ENCODE measurements at places on chromosomes 2 and 18. TPM values are rescaled to one million over a fixed set of nuclear protein-coding genes. Genes with fewer than 3 reads are reported as not detected.

FKBP7 gene
- 41.5 TPM for polyA plus RNA-seq

ERBB4 gene
- polyA plus RNA-seq: 1.3 TPM

DOK1 gene
- 14.9 TPM for polyA plus RNA-seq

GPR75 gene
- polyA plus RNA-seq: 0.90 TPM

MC4R gene
- polyA plus RNA-seq: not detected

LRATD1 gene
- 1.9 TPM for polyA plus RNA-seq

UGT1A5 gene
- not detected for polyA plus RNA-seq

DNA sequence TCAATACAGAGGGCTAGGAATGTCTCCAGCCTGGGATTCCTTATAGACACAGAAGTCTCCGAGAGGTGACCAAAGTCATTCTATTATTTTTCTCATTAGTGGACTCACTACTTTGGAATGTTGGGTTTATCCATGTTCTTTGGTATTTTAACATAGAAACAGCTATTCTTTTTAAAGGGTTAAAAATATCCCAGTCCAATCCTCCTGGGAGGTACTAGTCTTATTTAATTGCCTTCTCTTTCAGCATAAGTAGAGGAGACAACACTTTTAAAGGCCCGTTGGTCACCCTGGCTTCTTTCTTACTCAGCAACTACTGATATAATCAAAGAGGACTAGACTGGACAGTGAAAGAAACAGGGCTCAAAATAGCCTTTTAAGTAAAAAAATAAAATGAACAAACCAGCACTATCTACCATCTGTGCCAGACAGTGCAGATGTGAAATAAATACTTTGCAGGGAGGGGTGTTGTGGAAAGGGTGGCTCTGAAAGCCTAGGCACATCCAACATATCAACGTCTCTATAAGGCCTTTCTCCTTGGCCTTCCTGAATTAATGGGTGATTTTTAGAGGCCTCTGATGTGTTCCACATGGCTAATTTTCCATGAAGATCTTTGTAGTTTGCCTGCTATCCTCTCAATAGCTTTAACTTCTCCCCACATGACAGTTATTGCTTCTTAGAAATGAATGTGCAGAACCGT lies 334.4 kb upstream of the THUMPD2 start:
- DNase-seq: no peak

GRCh38 chr2:171327043-171327496 lies 106.7 kb downstream of the METTL8 start:
- DNase-seq: no peak

DNA sequence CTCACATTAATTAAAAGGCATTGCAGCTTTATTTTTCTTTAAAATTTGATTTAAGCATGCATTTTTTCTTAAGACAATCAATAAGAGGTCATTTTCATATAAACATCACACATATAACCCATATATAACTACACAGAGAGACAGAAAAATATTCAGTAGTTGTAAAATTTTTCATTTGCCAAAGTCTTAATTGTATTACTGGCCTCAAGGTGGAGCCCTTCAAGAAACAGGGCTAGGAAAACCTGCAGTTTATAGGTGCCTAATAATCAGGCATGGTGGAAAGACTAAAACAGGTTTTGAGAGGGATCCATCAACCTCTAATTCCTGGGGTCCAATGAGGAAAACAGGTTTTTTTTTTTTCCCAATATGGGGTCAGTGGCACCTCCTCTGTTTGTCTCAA lies 71.3 kb upstream of the ZNF804A start:
- DNase-seq: no peak

- DNase-seq: no peak
Measured at GRCh38 chr2:182543741-182544525, 117.1 kb upstream of the PDE1A start.

DNA sequence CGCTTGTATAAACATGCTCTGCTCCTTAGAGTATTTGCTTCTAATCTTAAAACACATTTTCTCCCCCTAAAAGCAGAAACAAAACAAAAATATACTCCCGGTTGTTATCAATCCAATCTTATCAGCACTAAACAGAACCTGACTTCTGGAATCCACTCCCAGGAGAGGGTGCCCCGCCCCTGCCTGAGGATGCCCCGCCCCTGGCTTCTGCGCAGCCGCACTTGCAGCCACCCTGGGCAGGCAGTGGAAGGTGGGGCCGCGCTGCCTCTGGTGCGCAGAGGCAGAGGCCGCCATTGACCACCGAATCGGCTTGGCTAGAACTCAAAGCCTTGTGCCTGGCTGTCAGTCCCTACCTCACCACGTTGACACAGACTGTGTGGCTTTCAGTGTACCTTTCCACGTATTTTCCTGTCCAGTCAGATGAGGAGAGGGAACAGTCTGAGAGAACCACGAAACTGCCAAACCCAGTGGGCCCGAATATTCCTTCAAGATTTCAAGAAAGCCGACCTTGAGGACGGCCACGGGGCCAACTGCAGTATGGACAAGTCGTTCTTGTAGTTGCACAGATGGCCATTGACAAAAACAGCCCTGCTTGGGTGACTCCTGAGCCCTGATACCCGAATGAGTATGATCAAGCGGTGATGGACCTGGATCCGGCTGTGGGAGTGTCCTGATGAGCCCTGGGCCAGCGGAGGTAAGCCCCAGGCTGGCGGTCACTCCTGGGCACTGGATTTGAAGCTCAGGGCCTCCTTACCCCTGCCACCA lies 46.2 kb upstream of the ARHGAP28 start:
- DNase-seq: no peak

- DNase-seq: no peak
Measured at GRCh38 chr2:233816334-233816733, 38.0 kb downstream of the HJURP start.

- no peak for DNase-seq
Measured at GRCh38 chr2:238651306-238652052, 196.4 kb upstream of the TWIST2 start.

GRCh38 chr2:165192729-165193128 lies 11.1 kb downstream of the SCN3A start:
- DNase-seq: no peak

GRCh38 chr18:23631746-23632145 lies 31.0 kb downstream of the ANKRD29 start:
- no peak for DNase-seq

GRCh38 chr2:217166241-217166850 lies 306.5 kb upstream of the TNP1 start:
- DNase-seq: no peak
